ENCODE measurements at places on chromosomes 4 and X.

DNA sequence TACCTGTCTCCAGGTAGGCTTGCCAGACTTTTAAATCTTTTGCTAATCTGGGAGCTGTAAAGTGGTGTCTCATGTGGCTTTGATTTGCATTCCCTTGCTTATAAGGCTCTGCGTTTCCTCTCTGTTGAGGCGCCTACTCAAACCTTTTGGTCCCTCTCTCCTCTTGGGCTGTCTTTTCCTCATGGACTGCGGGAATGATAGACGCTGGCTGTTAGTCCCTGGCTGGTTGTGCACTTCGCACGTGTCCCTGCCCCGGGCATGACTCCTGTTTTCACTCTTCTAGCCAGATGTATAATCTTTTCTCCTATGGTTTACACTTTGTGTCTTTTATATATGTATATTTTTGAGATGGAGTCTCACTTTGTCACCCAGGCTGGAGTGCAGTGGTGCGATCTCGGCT, 39.7 kb downstream of the RGS12 start:
- DNase-seq, result no peak

- no peak for DNase-seq
Measured at GRCh38 chrX:116272322-116272721, 101.8 kb downstream of the AGTR2 start.

DNA sequence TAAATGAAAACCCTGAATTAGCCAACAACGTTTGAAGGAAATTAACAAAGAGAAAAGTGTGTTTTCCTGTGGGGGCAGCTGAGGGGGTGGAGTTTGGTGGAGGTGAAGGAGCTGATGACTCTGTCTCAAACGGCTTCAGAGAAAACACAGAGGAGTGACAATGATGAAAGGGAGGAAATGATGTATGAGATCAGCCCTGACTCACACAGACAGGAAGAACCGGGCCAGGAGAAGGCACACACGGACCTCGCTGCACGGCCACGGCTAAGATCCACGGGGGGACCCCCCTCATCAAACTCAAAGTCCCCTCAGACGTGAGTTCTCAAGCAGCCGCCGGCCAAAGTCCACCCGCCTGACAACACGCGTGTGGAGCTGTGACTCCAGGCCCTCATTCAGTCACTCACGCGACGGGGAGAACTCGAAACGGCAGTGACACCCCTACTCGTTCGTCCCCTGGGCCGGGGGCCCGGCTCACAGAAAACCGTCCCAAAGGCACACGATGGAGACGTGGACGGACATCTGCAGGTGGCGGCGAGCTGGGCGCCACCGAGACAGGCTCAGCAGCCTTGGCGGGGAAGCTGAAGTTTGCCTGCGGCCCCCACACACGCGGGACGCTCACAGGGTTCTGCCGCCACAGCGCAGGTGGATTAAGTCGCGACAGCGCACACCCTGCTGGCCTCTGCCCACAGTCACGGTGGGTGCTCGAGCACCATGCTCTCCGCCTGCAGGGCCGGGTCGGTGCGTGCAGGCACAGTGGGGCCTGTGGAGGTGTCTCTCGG, 28.8 kb downstream of the PPP2R3B start:
- no peak for DNase-seq

DNA sequence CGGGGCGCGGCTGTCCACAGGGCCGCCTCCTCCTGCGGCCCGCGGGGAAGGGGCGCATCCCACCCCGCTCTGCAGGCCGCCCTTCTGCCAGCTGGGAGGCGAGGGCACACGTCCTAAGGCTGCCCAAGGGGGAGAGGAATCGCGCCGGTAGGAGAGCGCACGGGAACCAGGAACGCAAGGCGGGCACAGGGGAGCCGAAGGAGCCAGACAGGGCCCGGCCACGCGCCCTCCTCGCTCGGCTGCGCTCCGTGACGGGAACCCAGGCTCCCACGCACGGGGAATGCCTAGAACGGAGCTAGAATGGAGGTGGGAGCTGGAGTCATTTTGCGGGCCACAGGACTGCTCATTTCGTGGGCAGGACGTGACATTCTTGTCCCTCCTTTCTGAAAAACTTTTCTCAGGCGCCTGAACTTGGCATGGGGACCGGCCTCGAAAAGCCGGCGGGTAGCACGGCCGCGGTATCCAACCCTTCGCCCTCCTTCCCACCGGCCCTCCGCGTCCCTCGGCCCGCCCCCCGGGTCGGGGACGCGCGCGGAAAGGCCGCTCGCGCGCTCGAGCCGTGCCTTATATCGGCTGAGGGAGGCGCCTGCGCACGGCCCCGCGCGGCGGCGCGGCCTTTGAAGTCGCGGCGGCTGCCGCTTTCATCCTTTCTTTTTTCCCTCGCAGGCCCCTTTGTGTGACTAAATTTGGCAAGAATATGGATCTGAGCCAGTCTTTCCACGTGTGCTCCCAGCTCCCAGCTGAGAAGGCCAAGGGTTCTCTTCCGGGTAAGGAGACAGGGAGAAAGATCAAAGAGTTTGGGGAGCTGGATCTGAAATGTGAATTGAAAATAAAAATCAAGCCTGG, 4.2 kb upstream of the LEF1 start:
- peak; percentile 83 for DNase-seq

GRCh38 chr4:110058677-110059076, 139.7 kb downstream of the ELOVL6 start:
- no peak for DNase-seq

GRCh38 chr4:6342530-6343293, 73.1 kb downstream of the WFS1 start:
- DNase-seq, result no peak

DNA sequence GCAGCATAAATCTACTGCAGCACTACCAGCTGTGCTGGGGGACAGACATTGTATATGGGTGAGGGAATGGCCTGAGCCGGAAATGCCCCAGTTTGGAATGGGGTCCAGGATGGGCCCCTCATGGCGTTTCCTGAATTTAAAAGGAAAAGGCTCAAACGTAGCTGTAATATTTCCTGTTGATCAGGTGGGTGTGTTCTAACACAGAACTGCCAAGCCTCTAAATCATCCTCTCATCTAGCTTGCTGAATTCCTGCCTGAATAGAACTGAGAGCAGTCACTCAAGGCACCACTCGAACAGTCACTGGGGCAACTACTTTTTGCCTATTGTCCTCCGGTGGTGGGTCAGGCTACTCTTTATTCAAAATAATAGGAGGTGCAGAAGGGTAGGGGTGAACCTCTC, 28.7 kb downstream of the ADH6 start:
- no peak for DNase-seq

- DNase-seq, result no peak
Measured at GRCh38 chr4:105417624-105418023, 56.2 kb downstream of the PPA2 start.

GRCh38 chr4:181752516-181752915, 490.7 kb upstream of the TENM3 start:
- DNase-seq, result no peak

GRCh38 chr4:25015012-25015411, 15.7 kb downstream of the LGI2 start:
- no peak for DNase-seq

GRCh38 chr4:23978002-23978401, 88.2 kb upstream of the PPARGC1A start:
- DNase-seq, result no peak

GRCh38 chr4:15254236-15254880, 173.5 kb upstream of the C1QTNF7 start:
- DNase-seq, result no peak

DNA sequence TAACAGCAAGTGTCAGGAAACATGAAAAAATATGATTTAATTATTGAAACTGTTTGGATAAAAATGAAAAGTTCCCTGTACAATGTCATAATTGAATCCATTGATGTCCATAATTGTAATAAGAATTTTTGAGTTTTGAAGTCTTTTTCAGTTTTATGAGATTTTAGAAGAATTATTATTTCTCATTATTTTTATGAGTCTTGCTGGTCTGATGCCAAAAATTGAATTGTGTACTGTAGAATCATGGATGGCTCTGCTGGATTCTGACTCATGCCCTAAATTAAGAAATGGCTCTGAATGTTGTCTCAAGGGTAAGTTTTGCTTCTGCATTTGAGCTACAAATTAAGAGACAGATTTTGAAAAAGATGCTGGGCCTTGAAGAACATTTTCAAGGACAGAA, 132.8 kb upstream of the MAP9 start:
- DNase-seq, result no peak

DNA sequence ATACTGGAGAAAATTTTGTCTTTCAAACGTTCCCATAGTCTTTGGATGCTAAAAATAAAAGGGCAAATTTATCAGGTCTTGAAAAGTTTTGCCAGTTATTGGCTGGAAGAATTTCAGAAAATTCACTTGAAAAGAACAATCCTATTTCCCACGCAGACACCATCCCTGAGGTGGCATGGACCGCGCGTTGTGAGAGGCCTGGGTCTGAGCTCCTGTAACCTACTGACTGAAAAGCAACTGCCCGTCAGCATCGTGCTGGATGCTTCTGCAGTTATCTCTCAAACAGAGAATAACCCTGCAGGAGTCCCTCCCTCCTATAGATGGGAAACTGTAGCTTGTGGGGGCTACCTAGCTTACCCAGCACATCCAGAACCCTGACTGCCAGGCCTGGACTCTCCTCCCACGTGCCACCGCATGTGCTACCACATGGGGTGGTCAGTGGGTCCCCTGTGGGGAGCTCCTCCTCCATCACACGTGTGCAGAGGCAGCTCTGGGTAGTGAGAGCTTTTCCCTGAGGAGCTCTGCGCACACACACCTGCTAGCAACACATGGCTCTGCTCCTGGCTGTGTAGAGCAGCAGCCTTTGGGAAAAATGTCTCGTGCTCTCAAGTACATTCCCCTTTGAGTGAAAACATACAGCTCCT, 36.1 kb downstream of the NSG1 start:
- DNase-seq, result peak; percentile 51

DNA sequence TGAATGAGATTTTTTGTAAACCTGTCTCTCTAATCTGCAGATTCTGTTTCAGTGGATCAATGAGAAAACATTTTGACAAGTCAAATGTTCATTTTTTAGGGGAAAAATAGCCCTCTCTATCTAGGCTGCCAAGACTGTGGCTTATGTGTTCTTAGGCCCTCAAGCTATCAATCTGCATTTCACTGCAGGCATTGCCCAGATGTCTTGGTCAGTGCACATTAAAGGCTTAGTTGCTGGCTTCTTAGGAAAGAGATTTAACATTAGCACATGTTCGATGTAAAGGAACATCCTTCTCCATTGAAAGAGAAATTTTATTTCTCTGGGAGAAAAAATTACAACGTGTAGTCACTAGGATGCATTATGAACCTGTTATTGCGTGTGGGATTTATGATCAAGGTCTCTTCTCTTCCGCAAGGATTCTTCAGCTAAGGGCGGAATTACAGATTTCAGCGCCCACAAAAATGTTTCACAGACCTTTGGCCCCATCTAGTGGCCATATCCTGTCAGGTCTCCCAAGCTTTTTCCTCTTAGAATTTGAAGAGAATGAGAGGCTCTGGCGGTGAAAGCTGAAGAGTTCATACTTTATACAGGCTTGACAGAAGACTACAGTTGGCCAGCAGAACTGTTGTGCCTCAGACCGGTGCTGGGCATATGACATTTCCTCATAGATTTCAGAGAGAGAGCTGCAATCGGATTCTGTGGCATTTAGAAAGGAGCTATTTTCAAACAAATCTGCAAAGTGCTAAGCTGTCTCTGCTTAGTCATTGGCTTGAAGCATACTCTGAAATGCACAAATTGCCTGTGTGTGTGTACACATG, 144.6 kb upstream of the NOCT start:
- DNase-seq, result peak; percentile 76

DNA sequence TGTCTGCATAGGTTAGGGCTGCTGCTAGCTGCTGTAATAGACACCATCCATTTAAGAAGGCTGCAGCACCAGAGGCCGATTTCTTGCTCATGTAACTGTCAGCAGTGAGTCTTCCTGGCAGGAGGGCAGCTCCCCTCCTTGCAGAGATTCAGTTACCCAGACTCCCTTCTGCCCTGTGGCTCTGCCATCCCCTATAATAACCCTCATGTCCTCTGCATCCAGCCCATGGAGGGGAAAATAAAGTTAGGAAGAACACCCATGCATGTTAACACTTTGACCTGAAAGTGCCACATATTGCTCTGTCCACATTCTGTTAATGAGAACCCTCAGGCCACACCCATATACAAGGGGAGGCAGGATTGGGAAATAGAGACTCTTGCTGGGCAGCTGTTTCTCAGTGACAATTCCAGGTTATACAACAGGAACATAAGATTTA, 5.4 kb downstream of the STBD1 start:
- no peak for DNase-seq

DNA sequence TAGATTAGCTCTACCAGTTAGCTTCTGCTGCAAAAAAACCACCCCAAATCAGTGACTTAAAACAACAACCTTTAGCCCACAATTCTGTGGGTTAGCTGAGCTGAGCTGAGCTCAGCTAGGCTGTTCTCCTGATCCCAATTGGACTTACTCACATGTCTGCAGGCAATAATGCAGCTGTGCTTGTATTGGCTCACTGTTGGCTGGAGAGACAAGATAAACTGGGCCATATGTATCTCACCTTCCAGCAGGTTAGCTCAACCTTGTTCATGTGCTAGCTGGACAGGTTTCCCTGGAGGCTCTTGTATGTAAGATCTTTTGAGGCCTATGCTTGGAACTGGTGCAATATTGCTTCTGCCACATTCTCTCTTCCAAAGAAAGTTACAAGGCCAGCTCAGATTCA, 261.5 kb upstream of the ADGRL3 start:
- DNase-seq, result no peak

GRCh38 chrX:22134681-22135080, 102.6 kb downstream of the PHEX start:
- DNase-seq, result no peak

DNA sequence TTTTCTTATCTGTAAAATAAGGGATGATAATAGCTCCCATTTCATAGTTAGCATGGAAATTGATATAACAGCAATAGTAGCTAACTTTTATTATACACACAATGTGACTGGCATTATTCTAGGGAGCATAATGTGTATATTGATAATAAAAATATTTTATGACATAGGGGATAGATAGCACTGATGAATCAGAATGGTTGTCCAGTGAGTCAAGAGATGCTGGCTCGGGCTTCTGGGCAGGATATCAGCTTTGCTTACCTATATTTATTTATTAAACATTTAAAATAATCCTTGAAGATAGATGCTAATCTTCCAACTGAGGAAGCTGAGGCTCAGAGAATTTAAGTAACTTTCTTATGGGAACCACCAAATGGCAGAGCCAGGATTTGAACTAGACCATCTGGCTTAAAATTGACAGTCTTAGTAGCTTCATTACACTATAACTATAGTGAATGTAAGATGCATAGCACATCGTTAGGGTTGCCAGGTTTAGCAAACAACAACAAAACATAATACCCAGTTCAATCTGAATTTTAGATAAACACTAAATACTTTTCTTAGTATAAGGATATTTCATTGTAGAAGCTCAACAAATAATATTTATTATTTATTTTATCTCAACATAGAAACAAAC, 2.7 kb downstream of the AFP start:
- no peak for DNase-seq

GRCh38 chr4:69322055-69322454, 41.8 kb downstream of the UGT2B28 start:
- DNase-seq, result no peak

DNA sequence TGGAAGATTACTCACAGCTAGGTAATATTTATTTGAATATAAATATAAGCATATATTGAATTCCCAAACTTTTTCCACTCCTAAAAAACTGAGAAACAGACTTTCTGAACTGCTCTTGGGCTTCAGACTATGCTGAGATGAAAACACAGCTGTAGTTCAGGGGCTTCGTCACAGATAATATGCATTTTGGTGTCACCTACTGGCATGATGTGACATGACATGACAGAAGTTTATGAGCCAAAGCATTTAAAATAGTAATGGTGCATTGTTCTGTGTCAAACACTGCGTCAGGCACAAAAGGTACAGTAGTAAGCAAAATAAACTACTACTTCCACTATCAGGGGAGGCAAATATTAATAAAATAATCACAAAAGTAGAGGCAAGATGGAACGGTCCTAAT, 171.3 kb downstream of the BTC start:
- DNase-seq, result no peak

Measured in type B pancreatic cell (in vitro differentiated cells).